ENCODE measurements at places on chromosomes 16 and 17. TPM values are rescaled to one million over a fixed set of nuclear protein-coding genes. Genes with fewer than 3 reads are reported as not detected.

Gene IL17C
- under 0.01 TPM for total RNA-seq

- peak; percentile 45 for DNase-seq
Measured at GRCh38 chr16:89722392-89723278, 1.3 kb downstream of the ZNF276 start.

GRCh38 chr17:79623786-79624717 is 13.2 kb upstream of the RBFOX3 start:
- DNase-seq: no peak

- peak; percentile 81 for DNase-seq
Measured at GRCh38 chr17:19384723-19385391, 2.1 kb downstream of the MFAP4 start.

Gene ADAD2
- total RNA-seq: not detected

DNA sequence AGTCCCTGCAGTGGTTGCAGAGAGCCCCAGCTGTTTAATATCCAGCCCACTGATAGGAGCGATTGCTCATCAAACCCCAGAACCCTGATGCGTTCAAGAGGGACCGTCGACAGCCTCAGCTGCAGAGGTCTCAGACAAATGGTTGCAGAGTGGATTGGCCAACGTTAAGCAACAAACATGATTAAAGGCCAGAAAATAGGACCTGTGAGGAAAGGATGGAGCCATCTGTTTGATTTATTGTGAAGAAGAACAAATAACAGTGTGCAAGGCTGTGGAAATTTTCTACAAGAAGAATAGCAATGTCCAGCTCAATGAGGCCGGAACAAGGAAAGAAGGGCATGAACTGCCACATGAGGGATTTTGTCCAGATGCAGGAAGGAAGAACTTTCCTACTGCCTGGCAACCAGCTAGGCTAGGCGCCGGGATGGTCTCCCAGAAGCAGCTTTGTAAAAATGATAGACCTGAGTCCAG is 138.4 kb upstream of the DNAH9 start:
- DNase-seq: no peak

Gene KRT23
- under 0.01 TPM for total RNA-seq

DNA sequence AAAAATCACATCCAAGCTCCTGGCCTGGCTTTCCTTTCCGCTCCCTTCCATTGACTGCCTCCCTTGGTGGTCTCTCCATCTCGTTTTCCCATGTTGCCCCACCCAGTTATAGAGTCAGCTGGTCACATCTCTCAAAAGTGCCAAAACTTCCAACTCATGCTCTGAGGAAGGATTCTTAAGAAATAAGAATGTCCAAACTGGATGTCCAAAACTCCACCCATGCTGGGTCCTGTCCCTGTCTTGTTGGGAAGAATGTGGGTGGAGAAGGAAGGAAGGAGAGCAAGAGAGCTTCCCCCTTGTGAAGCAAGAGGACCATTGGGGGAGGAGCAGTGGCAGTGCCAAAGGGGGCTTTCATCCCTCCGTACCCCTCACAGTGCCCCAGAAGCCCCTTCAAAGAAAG is 44.6 kb upstream of the MAP3K14 start:
- DNase-seq: no peak

DNA sequence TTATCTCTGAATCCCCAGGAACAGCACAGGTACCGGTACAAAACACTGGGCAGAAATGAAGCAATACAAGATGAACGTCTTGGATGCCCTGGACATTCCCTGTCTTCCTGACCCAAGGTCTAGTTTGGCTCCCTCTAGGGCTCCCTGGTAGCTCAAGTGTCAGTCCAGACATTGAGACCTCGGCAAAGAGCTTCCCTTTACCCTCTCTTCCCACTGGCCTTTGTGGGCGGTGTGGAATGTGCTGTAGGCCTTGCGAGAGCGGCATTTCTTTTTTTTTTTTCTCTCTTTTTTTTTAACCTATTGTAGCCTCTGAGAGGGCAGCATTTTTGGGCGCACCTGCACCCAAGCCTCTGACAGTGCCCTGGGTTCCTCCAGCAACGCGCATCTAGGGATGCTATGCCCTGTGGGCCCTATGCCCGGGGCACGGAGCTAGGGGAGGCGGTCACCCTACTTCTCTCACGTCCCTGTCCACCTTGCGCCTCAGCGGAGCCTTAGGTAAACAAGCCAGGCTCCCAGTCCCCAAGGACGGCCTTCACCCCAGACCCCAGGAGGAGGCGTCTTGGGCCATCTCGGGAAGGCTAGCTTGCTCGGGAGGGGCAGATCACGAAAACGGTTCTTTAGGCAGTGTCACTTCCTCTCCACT is 1.2 kb upstream of the NFATC3 start:
- DNase-seq: no peak

GRCh38 chr16:53561101-53561888 is 58.3 kb upstream of the AKTIP start:
- DNase-seq: no peak

DNA sequence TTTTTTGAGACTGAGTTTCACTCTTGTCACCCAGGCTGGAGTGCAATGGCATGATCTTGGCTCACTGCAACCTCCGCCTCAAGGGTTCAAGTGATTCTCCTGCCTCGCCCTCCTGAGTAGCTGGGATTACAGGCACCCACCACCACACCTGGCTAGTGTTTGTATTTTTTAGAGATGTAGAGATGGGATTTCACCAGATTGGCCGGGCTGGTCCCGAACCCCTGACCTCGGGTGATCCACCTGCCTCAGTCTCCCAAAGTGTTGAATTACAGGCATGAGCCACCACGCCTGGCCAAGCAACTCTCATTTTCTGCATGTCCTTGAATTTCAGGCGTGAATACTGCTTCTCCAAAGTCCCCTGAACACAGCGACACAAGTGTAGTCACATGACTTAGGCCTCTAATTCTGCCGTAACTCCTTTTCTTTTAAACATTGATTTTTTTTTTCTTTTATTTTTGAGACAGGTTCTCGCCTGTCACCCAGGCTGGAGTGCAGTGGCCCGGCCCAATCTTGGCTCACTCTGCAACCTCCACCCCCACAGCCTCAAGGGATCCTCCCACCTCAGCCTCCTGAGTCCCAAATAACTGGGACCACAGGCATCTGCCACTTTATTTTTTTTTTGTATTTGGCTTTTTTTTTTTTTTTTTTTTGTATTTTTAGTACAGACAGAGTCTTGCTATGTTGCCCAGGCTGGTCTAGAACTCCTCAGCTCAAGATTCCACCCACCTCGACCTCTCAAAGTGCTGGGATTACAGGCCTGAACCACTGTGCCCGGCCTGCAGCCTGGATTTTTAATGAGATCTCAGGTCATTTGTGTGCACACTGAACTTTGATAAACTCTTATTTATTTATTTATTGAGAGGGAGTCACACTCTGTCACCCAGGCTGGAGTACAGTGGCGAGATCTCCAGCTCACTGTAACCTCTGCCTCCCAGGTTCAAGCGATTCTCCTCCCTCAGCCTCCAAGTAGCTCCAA is 124.6 kb downstream of the KCNJ18 start:
- no peak for DNase-seq

- DNase-seq: no peak
Measured at GRCh38 chr17:3732210-3732621, 8.5 kb downstream of the HASPIN start.

Gene CDC6
- 4.0 TPM for total RNA-seq

Gene AANAT
- under 0.01 TPM for total RNA-seq

DNA sequence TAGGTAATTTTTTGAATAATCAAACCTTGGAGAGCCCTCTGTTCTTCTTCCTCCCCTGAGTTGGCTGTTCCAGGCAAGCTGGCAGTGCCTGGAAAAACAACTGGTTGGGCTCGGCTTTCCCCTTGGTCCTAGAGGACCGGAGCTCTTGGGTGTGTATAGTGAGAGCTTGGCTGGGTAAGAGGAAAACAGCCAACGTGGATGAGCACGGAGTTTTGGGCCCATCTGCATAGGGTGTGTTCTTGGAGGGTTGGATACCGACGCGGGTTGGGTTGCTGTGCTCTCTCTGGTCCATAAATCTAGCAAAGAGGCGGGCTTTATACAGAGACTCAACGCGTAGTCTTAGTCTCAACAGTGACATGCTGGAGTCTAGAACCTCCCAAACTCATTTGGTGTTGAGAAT is 23.2 kb downstream of the ITGB3 start:
- DNase-seq: no peak

DNA sequence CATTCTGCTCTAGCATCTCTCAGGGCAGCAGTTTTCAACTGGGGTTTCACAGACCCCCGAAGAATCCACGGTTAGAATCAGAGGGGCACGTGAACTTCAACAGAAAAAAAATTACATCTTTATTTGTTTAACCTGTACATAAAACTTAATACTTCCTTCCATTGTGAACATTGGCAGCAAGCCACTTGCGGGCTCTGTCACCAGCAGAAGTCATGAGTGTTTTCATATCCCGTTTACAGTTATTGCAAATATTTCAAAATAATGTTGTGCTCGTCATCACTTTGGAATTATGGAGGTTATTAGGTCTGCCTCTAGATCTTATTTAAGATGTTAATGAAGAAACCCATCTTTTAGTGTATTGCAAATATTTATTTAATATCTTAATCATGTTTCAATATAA is 109.8 kb downstream of the SDR42E1 start:
- DNase-seq: no peak

DNA sequence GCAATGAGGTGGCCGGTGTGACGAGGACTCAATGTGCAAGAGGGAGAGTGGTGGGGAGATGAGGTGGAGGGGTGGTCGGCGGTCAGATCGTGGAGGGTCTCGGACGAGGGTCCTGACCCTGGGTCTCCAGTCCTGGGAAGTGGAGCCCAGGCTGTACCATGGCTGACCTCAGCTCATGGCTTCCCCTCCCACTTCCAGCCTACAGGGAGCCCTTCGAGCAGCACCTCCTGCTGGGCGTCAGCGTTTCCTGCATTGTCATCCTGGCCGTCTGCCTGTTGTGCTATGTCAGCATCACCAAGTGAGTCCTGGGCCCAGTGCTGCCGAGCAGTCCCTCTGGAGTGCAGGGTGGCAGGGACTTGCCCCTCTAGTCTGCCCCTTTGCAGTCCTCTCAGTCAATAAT is 41.8 kb downstream of the IL4R start:
- peak; percentile 57 for DNase-seq

Gene MEFV
- total RNA-seq: 0.81 TPM

- peak; percentile 30 for DNase-seq
Measured at GRCh38 chr17:80261159-80261894, 675 bp downstream of the RNF213 start.

GRCh38 chr16:49014277-49015224 is 267.1 kb downstream of the CBLN1 start:
- no peak for DNase-seq

DNA sequence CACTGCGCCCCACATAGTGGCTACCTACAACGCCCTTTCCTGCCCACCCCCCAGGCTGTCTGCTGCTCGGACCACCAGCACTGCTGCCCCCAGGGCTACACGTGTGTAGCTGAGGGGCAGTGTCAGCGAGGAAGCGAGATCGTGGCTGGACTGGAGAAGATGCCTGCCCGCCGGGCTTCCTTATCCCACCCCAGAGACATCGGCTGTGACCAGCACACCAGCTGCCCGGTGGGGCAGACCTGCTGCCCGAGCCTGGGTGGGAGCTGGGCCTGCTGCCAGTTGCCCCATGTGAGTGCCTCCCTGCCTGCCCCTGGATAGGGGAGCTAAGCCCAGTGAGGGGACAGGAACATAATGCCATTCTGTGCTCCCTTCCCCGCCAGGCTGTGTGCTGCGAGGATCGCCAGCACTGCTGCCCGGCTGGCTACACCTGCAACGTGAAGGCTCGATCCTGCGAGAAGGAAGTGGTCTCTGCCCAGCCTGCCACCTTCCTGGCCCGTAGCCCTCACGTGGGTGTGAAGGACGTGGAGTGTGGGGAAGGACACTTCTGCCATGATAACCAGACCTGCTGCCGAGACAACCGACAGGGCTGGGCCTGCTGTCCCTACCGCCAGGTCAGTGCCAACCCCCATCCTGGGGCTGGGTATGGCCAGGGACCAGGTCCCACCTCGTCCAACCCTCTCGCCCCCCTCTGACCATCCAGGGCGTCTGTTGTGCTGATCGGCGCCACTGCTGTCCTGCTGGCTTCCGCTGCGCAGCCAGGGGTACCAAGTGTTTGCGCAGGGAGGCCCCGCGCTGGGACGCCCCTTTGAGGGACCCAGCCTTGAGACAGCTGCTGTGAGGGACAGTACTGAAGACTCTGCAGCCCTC is 7.1 kb downstream of the GRN start:
- DNase-seq: no peak

Gene CHST6
- total RNA-seq: 0.27 TPM

DNA sequence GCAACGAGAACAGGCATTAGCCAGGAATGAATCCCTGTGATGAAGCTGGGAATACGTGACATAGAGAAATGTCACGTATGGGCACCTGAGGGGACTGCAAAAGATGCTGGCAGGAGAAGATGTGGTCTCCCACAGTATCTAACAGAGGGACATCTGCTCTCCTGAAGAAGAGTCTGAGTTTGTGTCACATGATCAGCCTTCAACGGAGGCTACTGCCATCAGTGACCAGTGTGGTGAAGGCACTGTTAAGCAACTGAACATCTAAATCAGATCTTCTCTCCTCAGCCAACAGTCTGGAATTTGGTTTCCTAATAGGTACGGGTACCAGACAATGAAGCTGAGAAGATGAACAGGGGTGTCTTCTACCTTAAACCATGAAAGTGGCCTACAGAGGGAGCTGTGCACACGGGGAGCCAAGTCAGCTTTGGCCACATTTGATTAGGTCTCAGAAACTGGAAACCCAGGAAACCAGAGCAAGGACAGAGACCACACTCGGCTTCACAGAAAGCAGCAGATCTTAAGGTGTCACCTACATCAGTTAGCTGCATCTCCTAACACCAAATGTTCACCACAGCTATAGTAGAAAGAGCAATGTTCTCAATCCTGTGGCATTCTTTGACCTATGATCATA is 41.8 kb downstream of the BRD7 start:
- peak; percentile 68 for DNase-seq

Gene MEIOB
- total RNA-seq: 0.54 TPM

- DNase-seq: no peak
Measured at GRCh38 chr17:36027761-36028160, 10.0 kb upstream of the CCL23 start.

DNA sequence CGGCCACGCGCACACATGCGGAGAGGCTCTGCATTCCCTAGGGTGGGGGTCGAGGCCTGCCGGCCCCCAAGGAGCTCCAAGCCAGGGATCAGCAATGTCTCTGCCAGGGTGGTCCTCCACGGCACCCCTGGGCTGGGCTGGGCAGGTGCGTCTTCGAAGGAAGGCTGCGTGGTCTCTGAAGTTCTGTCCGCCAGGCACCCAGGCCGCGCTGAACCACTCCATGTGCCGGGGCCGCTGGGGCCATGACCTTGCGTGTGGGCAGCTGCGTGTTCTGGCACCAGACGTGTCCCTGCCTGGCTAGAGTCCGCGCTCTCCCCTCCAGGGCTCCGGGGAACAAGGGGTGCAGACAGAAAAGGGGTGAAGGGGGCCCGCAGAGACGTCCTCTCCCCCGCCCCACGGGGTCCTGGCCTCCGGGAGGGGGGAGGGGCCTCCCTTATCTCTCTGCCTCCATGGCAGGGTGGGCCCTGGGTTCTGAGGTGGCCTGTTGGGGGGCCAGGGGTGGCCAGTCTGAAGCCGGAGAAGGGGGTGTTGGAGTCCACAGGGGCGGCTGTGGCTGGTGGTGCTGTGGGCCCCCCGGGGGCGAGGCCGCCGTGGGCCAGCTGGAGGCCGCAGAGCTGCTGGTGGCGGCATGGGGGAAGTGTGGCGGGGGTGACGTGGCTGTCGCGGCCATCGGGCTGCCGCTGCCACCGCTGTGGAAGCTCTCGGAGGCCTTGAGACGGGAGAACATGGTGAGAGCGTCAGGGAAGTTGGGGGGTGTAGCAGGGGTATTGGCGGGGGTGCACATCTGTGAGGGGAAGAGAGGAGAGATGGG is 5.3 kb downstream of the UBALD1 start:
- no peak for DNase-seq

All from hematopoietic multipotent progenitor cell (in vitro differentiated cells).